ENCODE measurements at places on chromosomes 3 and 15. TPM values are rescaled to one million over a fixed set of nuclear protein-coding genes. Genes with fewer than 3 reads are reported as not detected.

Gene SNRPN
- total RNA-seq = 216 TPM

DNA sequence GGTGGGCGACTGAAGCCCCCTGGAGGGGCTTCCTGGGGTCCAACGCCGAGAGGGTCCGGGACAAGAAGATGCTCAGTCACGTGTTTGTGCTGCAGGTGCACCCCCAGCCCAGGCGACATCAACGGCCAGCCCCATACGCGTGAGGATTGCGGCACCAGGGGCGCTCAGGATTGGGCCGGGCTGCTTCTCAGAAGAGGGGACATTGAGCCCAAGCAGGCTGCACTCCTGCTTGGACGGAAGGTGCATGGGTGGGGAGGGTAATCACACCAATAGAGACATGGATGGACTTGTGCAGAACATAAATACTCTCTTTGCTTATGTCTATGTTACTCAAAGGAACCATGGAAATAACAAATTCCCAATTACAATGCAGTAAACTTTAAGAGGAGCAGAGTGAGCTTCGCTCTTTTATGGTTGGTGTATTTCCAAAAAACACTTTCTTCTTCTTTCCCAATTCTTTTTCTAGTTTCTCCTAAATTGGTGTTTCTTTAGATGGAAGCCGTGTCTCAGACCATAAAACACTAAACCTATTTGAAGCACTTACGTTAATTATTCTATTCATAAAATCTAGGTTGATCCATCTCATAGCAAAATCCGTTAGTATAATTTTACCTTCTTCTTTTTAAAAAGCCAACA lies 182.7 kb downstream of the GOLGA6L6 start:
- DNase-seq = no peak

DNA sequence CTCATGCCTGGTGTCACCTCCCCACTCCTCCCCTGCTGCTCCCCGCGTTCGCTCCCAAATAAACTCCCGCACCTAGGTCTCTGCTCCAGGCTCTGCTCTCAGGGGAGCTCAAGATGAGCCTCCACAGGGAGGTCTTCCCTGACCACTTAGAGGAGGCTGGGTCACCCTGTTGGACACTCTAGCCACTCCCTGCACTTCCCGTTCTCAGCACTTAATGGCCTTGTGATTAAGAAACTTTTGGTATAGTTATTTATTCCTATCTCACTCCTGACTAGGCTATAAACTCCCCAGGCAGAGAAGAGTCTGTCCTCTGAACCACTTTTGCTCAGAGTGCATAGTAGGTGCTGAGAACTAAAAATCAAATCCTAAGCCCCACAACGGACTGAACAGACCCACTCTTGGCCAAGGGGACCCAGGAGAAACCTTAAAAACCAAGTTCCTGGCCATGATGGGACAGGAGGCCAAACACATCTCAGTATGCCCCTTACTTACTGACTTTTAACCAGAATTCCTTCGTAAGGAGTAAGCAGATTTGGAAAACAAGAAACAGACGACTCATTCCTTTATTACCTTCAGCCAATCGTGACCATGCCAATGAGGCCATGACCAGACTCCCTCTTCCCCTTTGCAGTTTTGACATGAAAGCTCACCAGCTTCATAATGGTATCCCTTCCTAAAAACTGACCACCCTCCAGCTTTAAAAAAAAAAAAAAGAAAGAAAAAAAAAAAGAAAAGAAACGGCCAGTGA lies 69.0 kb upstream of the HRH1 start:
- no peak for DNase-seq

DNA sequence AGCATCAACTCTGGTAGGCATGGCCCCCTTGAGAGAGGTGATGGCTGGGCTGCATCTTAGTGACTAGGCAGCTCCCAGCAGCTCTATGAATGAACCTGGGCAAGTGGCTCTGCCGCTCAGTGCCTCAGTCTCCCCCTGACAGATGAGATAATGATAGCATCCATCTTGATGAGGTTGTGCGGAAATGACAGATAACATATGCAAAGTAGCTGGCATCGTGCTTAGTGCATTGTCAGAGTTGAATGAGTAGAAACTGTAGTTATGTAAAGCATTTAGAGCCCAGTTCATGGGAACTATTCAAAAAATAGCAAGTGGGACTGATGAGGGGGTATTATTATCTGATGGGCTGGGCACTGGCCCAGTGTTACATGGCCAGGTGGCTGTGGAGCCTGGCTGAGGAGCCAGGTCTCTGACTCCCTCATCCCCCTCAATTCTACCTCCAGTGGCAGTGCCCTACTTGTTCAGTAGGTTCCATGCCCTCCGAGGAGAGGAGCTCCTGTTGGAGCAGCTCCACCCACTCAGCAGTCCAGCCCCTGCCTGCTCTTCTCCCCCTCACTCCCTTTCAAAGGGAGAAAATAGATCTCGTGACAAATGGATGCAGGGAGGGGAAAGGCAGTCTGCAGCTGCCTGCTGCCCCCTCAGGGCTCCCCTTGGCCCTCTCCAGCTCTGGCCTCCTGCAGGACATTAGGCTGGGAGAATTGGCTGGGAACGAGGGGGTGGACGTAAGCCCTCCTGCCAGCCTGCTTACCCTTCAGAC lies 6.6 kb downstream of the PRKCD start:
- no peak for DNase-seq

Gene CLDN11
- 13.9 TPM for total RNA-seq

- DNase-seq = no peak
These were observed 28.7 kb downstream of the BFSP2 start for GRCh38 chr3:133428552-133428951.

DNA sequence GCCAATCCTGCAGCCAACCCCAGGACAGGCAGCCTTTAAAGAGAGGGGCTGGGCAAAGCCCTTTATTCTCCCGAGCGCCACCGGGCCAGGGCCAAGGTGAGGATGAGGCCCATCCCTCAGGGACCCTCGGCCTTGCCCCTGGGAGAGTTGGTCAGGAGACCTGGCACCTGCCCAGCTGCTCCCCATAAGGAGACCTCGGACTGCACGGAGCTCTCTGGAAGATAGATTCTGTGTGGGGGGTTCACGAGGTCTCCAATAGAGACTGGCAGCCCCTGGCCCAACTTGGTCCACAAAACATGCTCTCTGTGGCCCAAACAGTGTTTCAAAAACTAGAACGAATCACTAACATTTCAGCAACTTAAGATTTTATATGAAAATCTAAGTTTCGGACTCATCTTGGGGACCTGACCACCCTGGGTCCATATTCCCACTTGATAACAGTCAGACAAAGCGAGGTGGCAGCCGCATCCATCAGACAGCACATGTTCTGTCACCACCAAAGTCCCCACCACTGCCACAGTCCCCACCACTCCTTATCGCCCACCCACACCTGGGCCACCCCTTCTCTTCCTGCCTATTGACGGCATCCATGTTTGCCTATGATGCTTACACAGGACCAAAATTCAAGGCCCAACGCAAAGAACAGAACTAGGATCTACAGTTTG lies 114.4 kb upstream of the RPL32 start:
- DNase-seq = no peak

- no peak for DNase-seq
These were observed 71.6 kb downstream of the MEIS2 start for GRCh38 chr15:37028625-37029296.

Gene MAGI1
- 39.1 TPM for total RNA-seq

DNA sequence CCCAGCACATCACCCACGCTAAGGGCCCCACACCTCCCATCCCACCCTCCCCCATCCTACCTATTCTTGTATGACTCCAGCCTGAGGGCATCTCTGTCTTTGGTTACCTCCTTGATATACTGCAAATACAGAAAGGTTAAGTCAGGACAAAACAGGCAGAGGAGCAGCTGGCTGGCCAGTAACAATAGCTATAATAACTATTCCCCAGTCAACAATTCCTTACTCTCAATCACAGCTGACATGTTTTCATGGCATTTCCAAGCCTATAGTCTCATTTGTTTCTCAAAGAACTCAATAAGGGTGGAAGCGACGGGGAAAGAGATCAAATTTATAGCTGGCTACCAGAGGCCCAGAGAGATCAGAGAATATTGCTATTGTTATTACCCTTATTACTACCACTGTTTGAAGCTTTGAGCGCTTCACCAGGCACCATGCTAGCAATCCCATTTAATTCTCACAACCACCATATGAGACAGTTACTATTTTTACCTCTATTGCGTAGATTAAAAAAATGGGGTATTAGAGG lies 93.0 kb upstream of the C2CD4B start:
- DNase-seq = no peak

Gene SCN5A
- 1.2 TPM for total RNA-seq

Gene SOX14
- not detected for total RNA-seq

GRCh38 chr3:77919244-77919643 lies 879.3 kb downstream of the ROBO2 start:
- no peak for DNase-seq

Gene FILIP1L
- total RNA-seq = 1.2 TPM

GRCh38 chr3:25433868-25434267 lies 5.8 kb downstream of the RARB start:
- no peak for DNase-seq

- no peak for DNase-seq
These were observed 195.2 kb upstream of the MCTP2 start for GRCh38 chr15:94036156-94036555.

- no peak for DNase-seq
These were observed 186.0 kb downstream of the UBE2E2 start for GRCh38 chr3:23389089-23389488.

Gene AEN
- 4.5 TPM for total RNA-seq

Gene CIAO2A
- 44.8 TPM for total RNA-seq

- DNase-seq = no peak
These were observed 54.6 kb upstream of the PCSK6 start for GRCh38 chr15:101543926-101544612.

DNA sequence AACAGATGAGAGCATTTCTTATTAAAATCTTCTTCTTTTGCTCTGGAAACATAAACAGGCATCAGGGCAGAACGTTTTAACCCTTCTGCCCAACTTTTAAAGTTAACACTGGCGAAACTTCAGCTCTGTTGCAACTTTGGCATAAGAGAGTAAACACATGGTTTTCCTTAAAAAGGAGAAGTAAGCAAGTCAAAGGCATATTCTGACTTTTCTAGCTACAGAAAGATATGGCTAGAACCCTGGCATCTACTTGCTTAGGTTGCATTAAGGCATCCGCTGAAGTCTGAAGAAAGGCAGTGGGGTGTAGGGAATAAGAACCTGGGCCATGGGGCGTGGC lies 13.3 kb upstream of the IL16 start:
- DNase-seq = no peak

- DNase-seq = no peak
These were observed 133.6 kb downstream of the MEIS2 start for GRCh38 chr15:36966708-36967107.

Gene NEO1
- total RNA-seq = 156 TPM

- DNase-seq = no peak
These were observed 3.8 kb downstream of the MPI start for GRCh38 chr15:74893627-74894026.

Gene PODXL2
- total RNA-seq = 182 TPM

- no peak for DNase-seq
These were observed 74.3 kb downstream of the GABRB3 start for GRCh38 chr15:26698555-26698954.

Gene GREM1
- 2.4 TPM for total RNA-seq

GRCh38 chr3:129888771-129889170 lies 4.7 kb downstream of the TMCC1 start:
- DNase-seq = no peak

DNA sequence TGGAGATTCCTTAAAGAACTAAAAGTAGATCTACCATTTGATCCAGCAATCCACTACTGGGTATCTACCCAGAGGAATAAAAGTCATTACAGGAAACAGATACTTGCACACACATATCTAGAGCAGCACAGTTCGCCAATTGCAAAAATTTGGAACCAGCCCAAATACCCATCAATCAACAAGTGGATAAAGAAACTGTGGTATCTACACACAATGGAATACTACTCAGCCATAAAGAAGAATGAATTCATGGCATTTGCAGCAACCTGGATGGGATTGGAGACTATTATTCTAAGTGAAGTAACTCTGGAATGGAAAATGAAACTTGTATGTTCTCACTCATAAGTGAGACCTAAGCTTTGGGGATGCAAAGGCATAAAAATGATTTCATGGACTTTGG lies 23.8 kb downstream of the SLC7A14 start:
- no peak for DNase-seq

DNA sequence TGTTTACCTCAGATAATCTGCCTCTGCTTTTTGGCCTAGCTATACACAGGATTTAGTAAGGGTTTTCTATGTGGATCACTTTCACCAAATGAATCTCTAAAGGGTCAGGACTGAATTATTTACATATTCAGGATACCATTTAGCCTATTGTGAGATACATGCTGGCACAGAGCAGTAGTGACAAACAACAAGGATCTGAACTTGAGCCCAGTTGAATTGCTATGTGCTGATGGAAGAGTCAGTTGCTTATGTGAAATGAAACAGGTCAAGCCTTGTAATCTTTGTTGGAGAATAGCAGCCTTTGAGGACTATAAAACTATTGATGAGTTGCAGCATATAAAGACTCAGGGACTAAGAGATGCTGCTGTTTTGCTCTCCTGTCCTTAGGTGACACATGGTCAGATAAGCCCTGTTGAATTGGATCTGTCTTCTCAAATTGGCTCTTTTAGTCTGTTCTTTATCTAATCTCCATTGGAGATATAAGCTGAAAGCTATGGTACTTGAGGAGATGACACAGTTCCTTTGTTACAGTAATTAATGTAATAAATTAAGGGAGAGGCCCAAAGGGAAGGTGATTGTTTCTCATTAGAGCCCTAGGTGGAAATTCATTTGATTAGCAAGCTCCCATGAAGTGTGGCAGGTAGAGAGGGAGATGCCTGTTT lies 30.4 kb downstream of the ZNF609 start:
- no peak for DNase-seq

- DNase-seq = no peak
These were observed 167.8 kb upstream of the KBTBD8 start for GRCh38 chr3:66830301-66830700.

DNA sequence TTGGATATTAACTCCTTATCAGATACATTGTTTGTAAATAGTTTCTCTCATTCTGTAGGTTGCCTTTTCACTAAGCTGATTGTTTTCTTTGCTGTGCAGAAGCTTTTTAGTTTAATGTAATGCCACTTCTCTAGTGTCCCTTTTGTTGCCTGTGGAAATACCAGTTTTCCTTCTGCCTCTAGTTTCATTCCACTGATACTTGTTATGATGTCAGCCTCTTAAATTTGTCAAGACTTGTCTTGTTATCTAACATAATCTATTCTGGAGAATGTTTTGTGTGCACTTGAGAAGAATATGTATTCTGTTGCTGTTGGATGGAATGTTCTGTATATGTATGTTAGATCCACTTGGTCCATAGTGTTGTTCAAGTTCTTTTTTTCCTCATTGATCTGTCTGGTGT lies 18.0 kb upstream of the CEP152 start:
- DNase-seq = no peak

Gene RTP1
- 0.41 TPM for total RNA-seq

GRCh38 chr3:94183551-94183950 lies 120.7 kb downstream of the NSUN3 start:
- no peak for DNase-seq

Gene SLCO2A1
- under 0.01 TPM for total RNA-seq

Gene DVL3
- total RNA-seq = 34.6 TPM
